Activated CD8-positive, alpha-beta memory T cell treated with anti-CD3 and anti-CD28 coated beads for 4 hours (primary cell): ENCODE measurements at places on chromosomes 12 and 14.

DNA sequence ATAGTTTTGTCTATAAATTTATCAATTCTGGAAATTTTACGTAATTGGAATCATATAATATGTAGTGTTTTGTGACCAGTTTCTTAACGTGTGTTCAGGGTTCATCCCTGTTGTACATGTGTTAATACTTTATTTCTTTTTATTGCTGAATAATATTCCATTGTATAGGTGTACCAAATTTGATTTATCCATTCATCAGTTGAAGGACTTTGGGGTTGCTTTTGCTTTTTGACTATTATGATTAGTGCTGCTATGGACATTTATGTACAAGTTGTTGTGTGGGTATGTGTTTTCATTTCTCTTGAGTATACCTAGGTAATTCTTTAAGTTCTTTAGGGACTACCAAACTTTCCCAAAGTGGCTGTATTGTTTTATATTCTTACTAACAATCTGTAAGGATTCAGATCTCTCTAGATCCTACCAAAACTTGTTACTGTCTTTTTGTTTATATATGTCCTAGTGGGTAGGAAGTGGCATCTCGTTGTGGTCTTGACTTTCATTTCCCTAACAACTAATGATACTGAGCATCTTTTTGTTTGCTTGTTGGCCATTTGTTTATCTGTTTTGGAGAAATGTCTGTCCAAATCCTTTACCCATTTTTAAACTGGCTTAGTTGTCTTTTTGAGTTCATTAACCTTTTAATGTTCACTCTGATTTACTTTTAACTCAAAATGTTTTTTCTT lies 14.9 kb downstream of the VRK1 start:
- DNase-seq = no peak

DNA sequence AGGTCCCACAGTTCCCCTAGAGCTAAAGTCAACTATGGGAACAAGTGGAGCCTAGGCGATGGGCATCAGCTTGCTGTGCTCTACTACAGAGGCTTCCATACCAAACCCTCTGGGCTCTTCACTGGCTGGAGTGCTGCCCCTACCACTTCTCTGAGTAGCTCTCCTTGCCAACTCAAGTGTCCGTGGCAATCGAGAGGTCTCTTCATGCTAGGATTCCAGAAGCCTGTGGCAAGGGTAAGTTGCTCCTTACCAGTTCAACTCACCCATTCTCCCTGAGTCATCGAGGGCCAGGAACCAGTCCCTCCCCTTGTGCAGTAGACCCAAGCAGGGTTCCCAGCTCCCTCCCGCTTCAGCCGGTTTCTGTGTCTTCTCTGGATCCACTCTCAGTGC lies 76.1 kb downstream of the GALC start:
- no peak for DNase-seq

DNA sequence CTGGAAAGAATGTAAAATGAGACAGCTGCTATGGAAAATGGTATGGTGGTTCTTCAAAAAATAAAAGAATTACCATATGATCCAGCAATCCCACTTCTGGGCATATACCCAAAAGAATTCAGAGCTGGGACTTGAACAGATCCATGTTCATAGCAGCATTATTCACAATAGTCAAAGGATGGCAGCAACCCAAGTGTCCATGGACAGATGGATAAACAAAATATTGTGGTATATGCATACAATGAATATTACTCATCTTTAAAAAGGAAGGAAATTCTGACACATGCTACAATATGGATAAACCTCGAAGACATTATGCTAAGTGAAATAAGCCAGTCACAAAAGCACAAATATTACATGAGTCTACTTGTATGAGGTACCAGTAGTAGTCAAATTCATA lies 9.1 kb downstream of the RAB2B start:
- DNase-seq = no peak

- no peak for DNase-seq
These were observed 52.4 kb upstream of the BCAT1 start for GRCh38 chr12:25001311-25001710.

- no peak for DNase-seq
These were observed 5.4 kb downstream of the CDKN1B start for GRCh38 chr12:12722435-12723148.

DNA sequence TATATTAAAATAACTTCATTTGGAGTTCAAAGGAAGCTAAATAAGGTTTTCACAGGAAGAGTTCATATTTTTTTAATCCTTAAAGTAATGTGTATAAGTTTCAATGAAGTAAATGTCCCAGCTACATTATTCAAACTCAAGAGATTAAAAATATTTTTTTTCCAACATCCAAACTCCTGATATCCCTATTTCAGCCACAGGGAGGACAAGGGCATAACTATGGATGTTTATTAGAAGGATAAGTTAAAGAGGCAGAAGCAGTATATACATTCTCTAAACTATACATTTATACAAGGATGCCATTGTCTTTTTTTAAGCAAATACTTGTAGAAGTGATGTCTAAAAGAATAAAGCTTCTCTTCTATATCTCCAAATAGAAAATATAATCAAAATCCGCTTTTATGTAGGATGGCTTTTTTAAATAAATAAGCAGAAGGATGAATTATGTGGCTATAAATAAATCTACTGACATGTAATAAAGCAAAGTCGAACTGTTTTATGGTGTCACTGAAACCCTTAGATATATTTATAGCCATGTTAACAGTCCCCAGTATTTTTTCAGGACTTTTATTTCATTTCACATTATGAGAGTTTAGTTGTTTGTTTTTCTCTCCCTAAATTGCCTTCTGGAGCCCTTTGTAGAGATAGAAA lies 936.5 kb downstream of the DIO2 start:
- no peak for DNase-seq

DNA sequence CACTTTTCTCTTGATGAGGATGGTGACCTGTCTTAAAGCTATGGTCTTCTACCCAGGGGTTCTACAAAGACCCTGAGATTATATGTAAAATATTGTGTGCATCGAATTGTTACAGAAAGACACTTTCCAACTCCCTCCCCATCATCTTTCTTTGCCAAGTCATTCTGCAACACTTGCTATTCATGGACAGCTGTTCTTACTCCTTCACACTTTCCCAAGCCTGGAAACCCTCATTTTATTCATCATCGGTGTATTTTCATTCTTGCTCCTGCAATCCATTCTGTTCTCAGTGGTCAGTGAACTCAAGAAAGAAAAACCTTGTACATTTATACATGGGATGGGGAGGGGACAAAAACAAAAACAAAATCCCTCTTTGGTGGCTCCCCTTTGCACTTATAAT lies 90.5 kb upstream of the STXBP6 start:
- DNase-seq = no peak

- no peak for DNase-seq
These were observed 33.0 kb downstream of the HIGD1C start for GRCh38 chr12:50985322-50985721.
